ENCODE measurements at places on chromosomes 7 and 10.

GRCh38 chr7:99943641-99944496 lies 14.4 kb upstream of the GJC3 start:
- DNase-seq, result no peak

DNA sequence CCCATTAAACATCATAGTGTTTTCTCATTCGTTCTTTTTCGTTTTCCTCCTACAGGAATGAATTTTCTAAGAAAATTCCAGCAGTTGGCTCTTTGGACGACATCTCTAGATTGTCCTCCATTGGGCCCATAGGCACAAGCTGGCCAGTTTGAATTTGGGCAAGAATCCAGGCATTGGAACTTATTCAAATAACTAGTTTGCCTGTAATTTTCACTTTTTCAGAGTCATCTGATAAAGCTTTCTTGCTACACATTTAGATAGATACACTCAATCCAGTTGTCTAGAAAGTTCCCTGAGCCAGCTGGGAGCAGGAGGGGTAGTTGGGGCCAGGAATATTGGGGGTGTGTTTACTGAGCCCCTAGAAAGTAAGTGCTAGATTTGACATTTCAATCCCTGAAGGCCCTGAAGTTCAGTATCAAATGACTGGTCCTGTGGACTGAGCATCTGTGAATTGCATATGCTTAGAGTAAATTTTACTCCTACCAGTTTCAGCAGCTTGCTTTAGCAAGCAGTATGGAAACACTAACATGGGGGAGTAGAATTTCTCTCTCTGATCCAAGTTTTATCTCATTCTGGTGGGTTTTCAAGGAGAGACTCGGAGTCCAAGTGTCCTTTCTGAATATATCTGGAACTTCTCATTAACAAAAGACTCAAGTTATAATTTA lies 5.2 kb downstream of the EGFR start:
- DNase-seq, result no peak

DNA sequence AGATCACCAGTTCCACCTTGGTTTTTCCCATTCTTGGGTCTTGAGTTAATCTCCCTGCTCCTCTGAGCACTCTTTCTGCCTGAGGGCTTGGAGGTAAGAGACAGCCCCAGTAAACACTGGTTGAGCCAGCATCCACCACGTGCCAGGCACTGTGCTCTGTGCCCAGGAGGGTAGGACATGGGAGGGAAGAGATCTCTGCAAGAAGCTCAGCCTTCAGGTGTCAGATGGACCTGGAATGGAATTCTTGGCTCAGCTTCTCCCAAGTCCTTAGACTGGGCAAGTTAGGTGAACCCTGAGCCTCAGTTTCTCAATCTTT lies 2.5 kb downstream of the ZYX start:
- no peak for DNase-seq

GRCh38 chr7:21542891-21543527 lies at the start of gene DNAH11:
DNAH11 (plus strand) TSS chr7:21543039; CDS start chr7:21543246, 207 bp downstream.
- no peak for DNase-seq

DNA sequence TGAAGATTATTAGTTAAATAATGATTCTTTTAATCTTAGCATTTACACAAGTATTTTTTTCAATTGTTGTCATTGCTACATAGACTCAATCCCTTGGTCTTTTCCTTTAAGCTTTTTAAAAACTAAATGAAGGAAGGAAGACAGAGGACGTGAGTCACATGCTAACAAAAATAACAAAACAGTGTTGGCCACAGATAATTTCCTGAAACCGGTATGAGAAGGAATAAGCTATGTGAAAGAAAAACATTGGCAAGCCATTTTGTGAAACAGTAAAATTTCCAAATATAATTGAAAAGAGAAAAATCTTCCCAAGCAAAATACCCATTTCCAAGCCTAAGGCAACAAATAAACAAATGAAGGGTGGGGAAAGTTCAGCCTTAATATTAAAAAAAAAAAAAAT lies 223.0 kb downstream of the AHR start:
- no peak for DNase-seq

DNA sequence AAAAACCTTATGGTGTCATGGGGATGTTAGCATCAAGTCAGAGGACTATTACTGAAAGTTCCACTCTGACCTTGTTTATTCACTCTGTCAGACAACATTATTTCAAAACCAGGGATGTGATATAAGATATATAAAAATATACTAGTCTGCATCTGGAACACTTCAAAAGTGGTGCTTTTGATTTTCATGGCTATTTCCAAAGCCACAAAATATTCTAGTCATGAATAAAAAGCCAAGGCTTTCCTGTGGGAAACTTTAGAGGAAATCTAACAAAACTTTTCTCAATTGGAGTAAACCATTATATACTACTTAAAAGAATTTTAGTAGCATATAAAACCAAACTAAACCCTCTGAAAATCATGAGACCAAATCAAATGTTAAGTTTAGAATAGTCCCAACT lies 205.2 kb downstream of the TMEM26 start:
- no peak for DNase-seq

GRCh38 chr10:28171468-28172222 lies 131.2 kb downstream of the MPP7 start:
- no peak for DNase-seq

- no peak for DNase-seq
Observed at GRCh38 chr7:73436031-73436929, 2.7 kb downstream of the FZD9 start.

GRCh38 chr10:116686632-116687031 lies 55.7 kb downstream of the HSPA12A start:
- no peak for DNase-seq

- DNase-seq, result no peak
Observed at GRCh38 chr7:18577096-18577771, 81.7 kb downstream of the HDAC9 start.

DNA sequence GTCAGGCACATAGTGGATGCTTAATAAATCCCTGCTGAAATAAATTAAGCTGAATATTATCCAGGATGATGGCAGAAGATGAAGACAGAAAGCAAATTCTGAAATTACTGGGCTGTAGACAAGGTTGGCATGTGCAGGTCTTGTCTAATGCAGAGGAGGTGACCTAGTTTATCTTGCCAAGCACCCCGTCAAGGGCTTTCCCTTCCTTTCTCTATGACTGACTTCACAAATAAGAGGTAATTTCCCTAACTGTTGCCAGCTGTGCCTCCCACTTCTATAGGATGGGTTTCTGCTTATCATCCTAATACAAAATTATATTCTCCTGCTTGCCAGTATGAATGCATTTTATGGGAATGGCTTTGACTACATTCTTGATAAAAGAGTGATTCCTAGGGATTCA lies 38.0 kb downstream of the LHFPL3 start:
- DNase-seq, result no peak

DNA sequence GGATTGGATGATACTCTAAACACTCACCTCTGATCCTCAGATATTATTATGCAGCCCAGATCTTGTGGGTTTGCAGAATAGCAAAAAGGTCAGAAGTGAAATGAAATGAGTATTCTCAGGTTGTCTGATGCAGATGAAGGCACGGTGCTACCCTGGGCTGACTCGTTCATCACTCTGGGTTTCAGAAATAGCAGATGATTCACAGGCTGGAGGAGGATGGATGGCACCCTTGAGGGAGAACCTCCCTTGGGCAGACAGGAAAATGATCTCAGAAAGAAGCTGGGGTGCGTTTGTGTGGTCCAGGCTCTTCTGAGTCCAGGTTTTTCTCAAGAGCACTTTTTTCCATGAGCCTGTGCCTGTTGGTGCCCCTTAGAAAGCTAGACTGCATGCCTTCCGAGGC lies 515.8 kb upstream of the MKI67 start:
- no peak for DNase-seq

DNA sequence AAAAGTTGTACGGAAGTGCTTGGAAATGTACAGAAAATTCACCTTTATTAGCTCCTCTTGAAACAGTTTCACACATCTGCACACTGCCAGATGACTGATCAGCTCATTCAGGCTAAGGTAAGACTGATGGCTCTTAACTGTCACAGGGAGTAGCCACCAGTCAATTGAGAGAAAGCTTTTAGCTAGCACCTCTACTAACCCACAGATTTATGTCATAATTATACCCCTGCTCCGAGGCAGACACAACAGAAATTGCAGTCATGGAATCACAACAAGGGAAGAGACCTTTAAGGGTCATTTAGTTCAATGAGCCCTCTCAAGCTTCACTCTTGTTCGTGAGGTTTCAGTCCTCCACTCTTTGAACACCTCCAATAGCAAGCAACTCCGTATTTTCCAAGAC lies 235.4 kb downstream of the TRIL start:
- no peak for DNase-seq

DNA sequence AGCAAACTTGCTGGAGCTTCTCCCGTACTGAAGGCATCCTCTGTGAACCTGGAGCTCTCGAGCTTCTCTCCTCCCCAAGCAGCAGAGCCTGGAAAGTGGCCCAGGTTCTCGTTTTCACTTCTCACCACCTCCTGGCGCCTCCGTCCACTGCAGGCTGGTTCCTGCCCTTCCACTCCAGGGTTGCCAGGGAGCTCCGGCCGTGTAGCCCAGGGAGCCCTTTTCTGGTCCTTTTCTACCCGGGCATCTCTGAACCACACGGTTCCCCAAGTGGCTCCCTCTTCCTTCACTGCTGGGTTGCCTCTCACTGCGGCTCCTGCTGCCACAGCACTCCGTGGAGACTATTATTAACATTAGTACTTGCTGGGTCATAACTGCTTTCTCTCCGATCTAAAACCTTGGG lies 208.6 kb upstream of the PPP2R2D start:
- DNase-seq, result no peak

DNA sequence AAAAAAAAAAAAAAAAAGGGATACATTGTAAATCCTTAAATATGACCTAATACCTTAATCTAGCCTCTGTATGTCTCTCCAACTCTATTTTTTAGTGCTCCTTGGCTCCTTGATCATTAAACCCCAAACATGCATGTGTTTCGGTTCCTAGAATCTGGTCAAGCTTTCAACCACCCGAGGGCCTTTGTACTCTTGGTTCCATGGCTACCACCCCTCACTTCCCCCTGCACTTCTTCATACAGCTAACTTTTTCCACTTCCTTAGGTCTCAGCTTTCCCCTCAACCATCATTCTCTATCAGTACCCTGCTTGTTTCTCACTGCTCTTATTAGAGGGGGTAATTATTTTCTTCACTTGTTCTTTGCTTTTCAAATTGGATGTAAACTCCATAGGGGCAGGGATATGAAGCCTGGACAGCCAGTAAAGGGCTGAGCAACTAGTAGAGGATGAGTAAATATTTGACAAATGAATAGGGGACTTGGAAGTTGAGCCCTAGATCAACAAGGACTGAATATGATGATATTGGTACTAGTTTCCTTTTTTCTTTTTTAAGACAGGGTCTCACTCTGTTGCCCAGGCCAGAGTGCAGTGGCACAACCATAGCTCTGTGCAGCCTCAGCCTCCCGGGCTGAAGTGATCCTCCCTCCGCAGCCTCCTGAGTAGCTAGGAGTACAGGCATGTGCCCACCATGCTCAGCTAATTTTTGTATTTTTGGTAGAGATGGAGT lies 4.3 kb upstream of the GDI2 start:
- DNase-seq, result no peak

- DNase-seq, result no peak
Observed at GRCh38 chr7:74097937-74098614, 14.5 kb downstream of the LIMK1 start.

Measured in stimulated activated CD8-positive, alpha-beta memory T cell treated with anti-CD3 and anti-CD28 coated beads, Interleukin-4, amount 100 ng/mL, for 1 hour (primary cell).